ENCODE measurements at places on chromosomes 4 and X.

- peak; percentile 27 for DNase-seq
These were observed 620.0 kb downstream of the BCOR start for GRCh38 chrX:39477762-39478120.

GRCh38 chr4:34619531-34620162, 1624.7 kb downstream of the ARAP2 start:
- peak; percentile 61 for DNase-seq

- DNase-seq, result no peak
These were observed 39.9 kb upstream of the MAP3K15 start for GRCh38 chrX:19555236-19555635.

DNA sequence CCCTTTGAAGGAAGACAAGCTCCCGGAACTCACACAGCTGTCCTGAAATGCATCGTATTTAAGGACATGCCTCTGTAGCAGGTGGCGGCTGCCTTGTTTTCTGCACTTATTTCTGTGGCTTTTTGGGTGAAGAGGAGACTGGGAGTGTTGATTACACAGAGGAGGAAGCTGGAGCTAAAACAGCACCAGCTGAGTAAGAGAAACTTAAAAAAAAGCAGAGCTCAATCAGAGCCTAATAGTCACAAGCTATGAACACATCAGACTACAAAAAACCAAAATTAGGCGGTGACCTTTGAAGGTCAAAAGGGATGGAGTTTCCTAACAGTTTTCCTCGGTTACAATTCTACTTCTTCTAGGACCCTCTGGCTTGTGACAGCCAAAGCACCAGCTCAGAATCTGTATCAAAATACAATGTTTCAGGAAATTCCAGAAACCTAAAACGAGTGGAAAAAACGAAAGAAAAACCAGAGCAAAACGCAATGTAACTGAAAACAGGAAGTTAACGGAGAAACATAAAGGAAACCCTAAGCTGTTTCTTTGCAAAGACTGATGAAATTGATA, 13.5 kb downstream of the PRKX start:
- no peak for DNase-seq
